ENCODE measurements at places on chromosomes 13 and 19. TPM values are rescaled to one million over a fixed set of nuclear protein-coding genes. Genes with fewer than 3 reads are reported as not detected.

Gene CAPS
- total RNA-seq = 0.96 TPM

Gene ZFP14
- 1.5 TPM for total RNA-seq

Gene ONECUT3
- total RNA-seq = not detected

Gene ZNF99
- not detected for total RNA-seq

Gene CEACAM16
- not detected for total RNA-seq

Gene FLT1
- total RNA-seq = 1.4 TPM

Gene PNMA8C
- not detected for total RNA-seq

Gene SLC7A10
- total RNA-seq = not detected

Gene FXYD1
- total RNA-seq = not detected

DNA sequence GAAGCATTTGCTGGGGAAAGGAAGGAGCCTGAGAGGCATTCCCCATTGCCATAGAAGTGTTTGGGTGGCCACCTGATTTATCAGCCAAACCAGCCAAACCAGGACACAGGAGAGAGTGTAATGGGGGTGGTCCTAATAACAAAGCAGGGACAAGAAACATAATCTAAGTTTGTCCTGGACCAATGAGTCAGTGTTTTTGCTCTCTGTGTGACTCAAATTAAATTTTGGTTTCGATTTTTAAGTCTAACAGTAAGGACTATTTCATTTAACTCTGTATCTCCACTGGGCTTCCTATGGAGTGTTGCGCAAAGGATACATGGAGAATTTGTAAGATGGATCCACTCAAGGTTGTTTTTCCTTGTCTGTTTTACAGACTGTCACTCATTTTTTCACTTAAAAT, 19.5 kb upstream of the TRPC4 start:
- peak; percentile 43 for DNase-seq

DNA sequence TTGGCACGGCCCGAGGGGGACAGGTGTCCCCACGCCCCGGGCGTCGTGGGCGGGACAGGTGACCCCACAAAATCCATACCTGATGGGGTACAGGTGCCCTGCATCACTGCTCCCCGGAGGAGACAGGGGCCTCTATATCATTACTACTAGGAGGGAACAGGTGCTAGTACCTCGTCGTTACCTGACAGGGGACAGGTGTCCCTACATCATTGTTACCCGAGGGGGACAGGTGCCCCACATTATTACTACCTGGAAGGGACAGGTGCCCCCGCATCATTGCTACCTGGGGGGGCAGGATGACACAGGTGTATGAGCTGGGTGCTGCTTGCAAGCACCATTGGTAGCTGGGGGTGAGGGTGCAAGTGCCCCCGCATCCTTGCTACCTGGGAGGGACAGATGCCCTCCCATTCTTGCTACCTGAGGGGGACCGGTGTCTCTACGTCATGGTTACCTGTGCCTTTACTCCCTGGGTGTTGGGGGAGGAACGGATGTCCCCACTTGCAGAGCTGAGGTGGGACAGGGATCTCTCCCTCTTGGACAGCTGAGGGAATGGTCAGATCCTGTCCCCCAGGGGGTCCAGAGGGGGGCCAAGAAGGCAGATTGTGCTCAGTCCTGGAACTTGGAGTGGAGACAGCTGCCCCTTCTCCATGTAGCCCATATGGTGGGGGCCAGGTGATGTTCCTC, 620 bp downstream of the CRTC1 start:
- no peak for DNase-seq

GRCh38 chr13:102897371-102898138, 51.7 kb downstream of the ERCC5 start:
- DNase-seq = no peak

GRCh38 chr13:32491028-32491427, 47.6 kb downstream of the N4BP2L2 start:
- DNase-seq = no peak

DNA sequence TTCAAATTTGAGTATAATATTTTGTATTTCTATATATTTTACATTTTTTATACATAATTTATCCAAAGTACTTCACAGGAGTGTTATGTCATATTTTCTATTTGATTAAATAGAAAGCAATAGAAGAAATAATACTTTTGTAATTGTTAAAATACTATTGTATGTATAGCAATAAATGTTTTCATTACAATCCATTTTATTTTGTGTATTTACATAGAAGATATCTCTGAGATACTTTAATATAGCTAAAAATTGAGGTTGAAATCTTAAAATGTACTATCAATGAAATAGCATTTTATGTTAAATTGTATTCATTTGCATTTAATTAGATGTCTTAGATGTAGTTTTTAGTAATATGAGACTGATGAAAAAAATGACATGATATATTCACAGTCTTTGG, 1109.6 kb upstream of the MIR17HG start:
- no peak for DNase-seq

- no peak for DNase-seq
Observed at GRCh38 chr19:5068233-5069072, 99.5 kb downstream of the KDM4B start.

DNA sequence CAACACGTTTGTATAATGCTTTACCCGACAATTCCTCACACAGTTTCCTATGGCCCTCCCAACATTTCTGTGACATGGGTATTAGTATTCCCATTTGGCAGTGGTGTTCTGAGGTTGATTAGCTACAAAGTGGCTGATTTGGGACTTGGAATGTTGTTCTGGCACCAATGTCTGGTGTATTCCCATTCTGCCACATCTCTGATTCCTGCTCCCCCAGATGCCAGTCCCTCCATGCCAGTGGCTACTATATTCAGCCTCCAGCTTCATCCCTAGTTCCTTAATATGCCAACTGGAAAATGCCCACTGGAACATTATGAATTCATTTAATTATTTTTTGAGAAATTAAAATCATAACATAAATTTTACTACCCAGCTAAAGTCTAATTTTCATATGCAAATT, 60.6 kb upstream of the NBEA start:
- DNase-seq = no peak

DNA sequence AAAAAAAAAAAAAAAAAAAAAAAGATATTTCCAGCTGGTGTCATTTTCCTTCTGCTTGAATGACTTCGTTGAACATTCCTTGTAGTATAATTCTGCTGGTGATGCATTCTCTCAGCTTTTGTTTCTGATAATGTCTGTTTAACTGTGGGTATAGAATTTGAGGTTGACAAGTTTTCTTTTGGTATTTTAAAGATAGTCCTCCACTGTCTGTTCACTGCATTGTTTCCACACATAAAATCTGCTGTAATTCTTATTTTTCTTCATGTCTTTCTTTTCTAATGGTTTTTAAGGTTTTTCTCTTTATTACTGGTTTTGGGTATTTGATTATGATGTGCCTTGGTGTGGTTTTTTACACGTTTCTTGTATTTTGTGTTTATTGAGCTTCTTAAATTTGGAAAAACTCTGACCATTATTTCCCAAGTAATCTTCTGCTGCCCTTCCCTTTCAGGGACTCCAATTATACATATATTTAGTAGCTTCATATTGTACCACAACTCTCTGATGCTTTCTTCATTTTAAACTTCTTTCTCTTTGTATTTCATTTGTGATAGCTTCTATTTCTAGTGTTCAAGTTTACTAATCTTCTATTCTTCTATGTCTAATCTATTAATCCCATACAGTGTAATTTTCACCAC, 6.3 kb downstream of the EEF1AKMT1 start:
- no peak for DNase-seq

DNA sequence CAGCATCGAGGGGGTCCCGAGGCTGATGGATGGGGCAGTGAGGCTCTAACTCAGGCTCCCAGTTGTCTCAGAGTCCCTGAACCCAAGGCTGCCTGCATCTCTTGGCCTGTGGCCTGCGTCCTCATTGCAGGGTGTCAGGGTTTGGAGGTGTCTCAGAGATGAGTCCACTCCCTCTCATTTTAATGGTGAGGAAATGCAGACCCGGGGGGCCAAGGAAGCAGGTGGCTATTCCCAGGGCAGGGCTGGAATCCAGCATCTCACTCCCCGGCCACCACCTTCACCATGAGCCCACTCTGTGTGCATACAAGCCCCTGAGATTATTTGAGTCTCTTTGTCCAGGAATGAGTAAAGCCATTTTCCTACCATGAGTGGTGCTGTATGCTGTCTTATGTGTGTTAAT, 21.4 kb downstream of the TEX29 start:
- no peak for DNase-seq

DNA sequence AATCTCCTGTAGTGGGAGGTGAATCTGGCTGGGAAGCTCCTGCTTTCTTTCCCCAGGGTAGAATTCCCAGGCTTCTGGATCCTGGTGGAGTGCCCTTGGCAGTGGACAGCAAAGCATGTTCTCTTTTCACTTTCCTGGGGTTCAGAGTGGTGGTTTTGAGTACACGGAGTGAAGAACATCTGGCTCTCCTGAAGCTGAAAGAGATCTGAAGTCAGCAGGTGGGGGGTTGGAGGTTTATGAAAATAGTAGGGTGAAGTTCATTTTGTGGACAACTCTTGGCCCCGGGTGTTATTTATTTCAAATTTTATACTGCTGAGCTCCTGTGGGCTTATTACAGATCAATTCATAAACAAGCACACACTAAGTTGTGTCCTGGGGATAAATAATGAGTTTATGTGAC, 497.3 kb downstream of the KLF5 start:
- DNase-seq = no peak

DNA sequence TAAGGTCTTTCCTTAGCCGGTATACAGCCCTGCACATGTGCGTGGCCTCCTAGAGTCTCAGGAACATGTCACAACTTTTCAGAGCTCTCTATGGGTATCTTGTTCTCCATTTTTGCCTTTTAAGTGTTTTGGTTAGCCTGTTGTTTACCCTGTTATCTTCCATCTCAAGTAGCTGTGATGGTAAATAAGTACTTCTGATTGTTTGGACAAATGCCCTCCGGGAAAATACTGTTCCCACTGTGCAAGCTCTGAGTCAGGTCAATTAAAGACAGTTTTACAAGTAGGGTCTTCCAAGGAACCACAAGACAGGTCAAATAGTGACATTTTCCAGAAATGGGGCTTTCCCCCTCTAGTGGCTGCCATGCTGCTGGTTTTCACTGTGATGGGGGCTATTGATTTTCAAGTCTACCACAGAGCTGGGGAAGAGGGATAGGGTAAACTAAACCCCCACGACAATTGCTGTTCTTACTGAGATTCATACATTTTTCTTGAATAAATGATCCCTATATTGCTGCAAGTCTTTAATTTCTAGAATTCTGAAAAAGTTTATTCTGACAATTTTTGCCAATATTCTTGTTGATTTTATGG, 109.5 kb downstream of the TM9SF2 start:
- peak; percentile 71 for DNase-seq

DNA sequence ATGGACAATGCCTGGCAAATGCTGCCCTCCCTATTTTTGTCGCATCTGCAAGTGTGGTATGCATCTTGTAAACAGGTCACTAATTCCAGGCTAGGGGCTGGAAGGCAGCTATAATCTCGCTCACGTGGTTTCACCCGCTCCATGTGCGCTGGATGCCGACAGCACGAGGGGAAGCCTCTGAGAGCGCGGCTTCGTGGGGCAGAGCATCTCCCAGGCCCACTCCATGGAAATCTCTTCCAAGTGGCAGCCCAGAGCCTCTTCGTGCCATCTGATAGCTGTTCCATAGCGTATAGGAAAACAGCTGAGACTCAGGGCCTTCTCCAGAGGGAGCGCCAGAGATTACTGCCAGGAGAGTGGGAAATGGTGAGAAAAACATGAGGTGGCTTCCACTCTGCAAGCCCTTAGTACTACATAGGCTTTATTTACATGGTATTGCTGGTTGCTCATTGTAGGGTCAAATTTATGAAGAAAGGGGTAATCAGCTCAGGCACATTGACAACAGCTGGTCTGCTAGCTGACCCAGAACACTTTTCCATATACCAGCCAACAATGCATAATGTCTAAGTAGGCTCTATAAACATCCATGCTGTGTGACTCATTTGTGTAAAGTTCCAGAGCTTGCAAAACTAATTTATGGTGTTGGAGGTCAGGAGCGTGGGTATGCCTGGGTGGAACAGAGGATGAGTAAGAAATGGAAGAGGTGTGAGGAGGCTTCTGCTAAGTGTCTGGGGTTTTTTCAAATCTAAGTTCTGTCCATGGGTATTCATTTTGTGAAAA, 165.2 kb downstream of the SHISA2 start:
- peak; percentile 89 for DNase-seq

- DNase-seq = peak; percentile 21
Observed at GRCh38 chr13:46893798-46894560, 2.9 kb downstream of the HTR2A start.

- peak; percentile 3 for DNase-seq
Observed at GRCh38 chr13:102401265-102401664, 583 bp downstream of the FGF14 start.

DNA sequence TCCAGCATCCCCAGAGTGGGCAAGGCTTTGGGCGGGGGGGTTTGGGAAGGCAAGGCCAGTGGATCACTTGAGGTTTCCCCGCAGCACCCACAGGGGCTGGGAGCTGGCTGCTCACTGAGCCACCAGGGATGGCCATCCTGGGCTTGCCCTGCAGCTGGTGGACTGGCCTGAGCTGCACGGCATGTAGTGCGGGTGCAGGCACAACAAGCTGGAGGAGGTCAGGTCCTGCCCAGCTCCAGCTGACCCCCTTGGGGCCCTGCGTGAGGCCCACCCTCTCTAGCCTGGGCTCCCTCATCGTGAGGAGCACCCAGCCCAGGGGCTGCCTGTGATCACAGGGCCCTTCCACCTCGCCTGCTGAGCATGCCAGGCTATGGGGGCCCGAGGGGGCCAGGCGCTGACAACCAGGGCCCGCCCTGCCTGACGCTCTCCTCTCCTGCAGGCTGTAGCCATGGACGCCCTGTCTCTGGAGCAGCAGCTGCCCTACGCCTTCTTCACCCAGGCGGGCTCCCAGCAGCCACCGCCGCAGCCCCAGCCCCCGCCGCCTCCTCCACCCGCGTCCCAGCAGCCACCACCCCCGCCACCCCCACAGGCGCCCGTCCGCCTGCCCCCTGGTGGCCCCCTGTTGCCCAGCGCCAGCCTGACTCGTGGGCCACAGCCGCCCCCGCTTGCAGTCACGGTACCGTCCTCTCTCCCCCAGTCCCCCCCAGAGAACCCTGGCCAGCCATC, 22.9 kb downstream of the COMP start:
- no peak for DNase-seq

DNA sequence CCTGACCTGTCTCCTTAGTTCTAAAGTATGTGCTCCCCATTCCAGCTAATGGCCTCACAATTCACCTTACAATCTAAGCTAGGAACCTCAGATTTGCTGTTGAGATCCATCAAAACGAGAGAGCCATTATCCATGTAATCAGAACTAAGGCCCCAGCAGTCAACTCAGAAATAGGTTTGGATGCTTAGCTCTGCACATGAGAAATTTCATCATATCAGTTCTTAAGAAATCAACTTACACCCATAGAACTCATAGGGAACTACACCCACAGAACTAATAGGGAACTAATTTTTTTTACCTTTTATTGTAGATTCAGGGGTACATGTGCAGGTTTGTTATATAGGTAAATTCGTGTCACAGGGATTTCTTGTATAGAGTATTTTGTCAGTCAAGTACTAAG, 28.7 kb downstream of the CYSLTR2 start:
- no peak for DNase-seq
